ENCODE measurements at places on chromosomes 7 and 10. TPM values are rescaled to one million over a fixed set of nuclear protein-coding genes. Genes with fewer than 3 reads are reported as not detected.

GRCh38 chr10:6044060-6044459, 18.1 kb downstream of the IL2RA start:
- DNase-seq: peak; percentile 4

DNA sequence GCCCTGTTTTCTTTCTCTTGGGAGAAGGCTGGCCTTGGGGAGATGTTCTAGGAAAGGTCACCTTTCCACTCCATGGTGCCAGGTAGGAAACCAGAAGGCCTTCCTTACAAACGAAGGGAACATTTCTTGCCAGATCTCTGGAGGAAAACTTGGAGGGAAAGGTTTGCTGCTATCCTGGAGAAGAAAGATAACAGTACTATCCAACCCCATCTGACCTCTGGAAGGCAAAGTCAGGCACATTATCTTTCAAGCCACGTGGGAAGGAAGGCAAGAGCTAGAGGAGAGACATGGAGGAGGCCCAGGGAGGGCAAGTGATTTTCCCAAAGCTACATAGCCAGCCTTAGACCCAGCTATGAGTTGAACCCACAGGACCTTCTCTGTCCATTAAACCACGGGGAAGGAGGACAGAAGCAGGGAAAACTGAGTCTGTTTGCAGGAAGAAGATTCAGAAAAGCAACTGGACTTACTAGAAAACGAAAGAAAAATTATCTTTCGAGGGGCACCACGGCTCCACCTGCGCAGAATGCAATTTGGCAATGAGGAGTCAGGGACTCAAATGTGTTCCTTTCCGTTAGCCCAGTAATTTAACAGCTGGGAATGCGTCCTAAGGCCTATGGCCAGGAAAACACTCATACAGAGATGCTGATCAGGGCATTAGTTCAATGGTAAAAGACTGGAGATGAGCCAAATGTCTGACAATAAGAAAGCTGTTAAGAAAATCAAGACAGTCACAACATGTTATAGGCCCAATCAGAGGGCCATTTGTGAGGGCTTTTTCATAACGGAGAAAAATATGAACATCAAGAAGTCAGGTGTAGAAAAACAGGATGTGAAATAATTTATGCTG, 32.0 kb upstream of the PSAP start:
- DNase-seq: no peak

DNA sequence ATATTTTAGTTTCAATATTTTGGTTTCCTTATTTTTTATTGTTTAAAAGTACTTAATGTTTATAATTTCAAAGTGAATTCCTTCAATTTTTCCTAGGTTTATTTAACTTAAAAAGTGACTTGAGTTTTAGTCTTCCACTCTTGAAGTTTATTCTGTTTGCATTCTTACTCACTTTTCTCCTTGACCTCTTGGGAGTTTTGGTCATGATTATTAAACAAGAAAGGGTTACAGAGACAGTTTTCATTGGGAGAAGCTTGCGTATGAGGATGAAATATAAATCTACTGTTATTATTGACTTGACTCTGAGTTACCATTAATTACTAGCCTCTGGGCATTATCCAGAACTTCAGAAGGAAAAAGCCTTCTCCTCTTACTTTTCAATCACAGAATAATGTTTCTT, 216.0 kb downstream of the BMPER start:
- DNase-seq: no peak

DNA sequence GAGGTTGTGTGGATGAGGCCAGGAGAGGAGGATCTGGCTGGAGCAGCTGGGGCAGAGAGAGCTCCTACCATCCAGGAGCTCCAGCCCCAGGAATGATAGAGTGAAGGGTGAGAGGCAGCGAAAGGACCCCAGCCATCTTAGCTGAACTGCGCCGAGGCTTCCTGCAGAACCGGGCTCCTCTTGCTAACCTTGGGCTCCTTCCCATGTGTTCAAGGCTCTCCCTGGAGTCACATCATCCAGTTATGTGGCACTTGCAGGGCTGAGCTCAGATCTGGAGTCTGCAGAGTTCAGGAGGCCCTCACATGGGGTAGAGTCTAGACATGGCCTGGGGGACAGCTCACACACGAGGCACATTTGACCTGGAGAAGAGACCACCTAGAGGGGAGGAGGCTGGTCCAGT, 225.0 kb upstream of the ZNF32 start:
- no peak for DNase-seq

- DNase-seq: no peak
These were observed 108.9 kb upstream of the ASAH2 start for GRCh38 chr10:50360077-50360850.

DNA sequence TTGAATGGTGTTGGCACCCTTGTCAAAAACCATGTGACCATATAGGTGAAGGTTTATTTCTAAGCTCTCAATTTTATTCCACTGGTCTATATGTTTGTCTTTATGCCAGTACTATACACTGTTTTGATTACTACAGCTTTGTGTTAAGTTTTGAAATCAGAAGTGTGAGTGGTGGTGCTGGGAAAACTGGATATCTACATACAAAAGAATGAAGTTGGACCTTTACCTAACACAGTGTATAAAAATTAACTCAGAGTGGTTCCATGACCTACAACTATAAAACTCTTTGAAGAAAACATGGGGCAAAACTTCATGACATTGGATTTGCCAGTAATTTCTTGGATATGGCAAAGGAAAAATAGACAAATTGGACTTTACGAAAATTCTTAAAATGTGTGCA, 112.2 kb downstream of the NRF1 start:
- no peak for DNase-seq

DNA sequence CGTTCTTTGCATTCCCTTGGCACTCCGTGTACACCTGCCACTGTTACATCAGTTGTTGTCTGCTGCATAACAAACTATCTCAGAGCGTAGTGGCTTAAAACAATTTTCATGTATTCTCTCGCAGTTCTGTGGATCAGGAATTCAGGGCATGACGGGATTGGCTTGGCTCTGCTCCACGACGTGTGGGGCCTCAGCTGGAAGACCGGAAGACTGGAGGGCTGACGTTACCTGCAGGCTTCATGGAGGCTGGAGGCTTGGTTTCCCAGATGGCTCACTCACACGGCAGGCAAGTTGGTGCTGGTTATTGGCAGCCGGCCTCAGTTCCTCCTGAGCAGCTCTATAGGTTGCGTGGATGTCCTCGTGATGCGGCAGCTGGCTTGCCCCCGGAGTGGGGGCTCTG, 25.5 kb downstream of the NYAP1 start:
- no peak for DNase-seq

GRCh38 chr10:22655312-22655981, 58.9 kb downstream of the PIP4K2A start:
- peak; percentile 69 for DNase-seq

GRCh38 chr10:128694168-128694850, 568.1 kb upstream of the MKI67 start:
- no peak for DNase-seq

DNA sequence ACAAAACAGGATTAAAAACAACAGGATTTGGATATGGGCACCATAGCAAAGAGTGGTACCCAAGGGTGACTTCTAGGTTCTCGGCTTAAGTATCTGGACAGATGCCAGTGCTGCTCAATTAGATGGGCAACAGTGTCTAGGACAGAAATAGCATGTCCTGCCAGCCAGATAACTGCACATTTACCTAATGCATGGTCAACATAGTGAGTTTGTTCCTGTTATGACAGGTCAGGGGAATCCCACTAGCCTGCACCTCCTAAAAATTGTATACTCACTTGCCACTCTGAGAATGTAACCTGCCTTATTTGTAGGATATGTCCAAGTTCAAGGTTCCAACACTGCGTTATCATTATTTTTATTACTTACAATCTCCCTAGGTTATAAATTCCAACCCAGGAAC, 471.7 kb downstream of the GRM8 start:
- no peak for DNase-seq

- peak; percentile 64 for DNase-seq
These were observed 70.5 kb downstream of the ADCYAP1R1 start for GRCh38 chr7:31122649-31123058.

DNA sequence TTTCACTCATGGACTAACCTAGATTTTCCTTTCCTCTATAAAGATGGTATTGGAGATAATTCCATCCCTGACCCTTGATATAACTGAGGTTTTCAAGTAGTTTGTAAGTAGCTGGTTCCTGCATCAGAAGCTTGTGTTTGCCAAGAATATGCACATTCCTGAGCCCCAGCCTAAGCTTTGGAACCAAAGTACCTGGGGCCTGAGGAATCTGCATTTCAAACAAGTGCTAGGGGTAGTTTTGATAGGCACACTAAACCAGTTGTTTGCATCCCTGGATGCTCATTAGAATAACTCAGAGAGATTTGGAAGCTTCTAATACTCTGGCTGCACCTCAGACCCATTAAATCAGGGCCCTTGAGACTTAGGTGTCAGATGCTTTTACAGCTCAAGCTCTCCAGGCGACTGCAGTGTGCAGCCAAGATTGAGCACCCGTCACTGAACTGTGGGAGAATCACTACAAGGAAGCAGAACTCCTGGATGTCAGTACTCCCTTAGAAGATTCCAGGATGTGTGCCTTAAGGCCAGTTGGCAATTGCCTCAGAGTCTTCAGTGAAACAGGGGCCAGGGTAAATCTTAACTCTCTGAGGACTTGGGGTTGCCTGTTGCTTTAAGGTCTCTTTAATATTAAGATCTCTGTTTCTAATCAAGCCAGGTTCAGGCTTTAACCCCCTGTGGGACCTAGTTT, 565.0 kb downstream of the REEP3 start:
- DNase-seq: no peak

DNA sequence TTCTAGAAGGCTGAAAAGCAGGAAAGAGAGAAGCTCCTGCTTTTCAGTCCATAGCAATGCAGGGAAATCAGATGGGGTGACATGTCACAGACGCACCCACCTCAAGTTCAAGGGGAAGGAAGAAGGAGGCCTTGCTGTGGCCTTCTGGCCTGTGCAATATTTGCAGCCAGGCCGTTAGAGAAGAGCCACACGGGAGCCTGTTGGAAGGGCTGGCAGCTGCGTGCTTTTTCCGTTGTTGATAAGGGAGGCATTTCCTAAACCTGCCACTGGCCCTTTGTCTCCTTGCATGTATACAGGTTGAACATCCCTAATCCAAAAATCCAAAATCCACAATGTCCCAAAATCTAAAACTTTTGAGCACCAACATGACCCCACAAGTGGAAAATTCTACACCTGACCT, 492.5 kb upstream of the ZMIZ1 start:
- DNase-seq: no peak

GRCh38 chr7:35508623-35509400, 186.1 kb downstream of the HERPUD2 start:
- DNase-seq: no peak

- no peak for DNase-seq
These were observed 7.7 kb downstream of the PON2 start for GRCh38 chr7:95427166-95427565.

DNA sequence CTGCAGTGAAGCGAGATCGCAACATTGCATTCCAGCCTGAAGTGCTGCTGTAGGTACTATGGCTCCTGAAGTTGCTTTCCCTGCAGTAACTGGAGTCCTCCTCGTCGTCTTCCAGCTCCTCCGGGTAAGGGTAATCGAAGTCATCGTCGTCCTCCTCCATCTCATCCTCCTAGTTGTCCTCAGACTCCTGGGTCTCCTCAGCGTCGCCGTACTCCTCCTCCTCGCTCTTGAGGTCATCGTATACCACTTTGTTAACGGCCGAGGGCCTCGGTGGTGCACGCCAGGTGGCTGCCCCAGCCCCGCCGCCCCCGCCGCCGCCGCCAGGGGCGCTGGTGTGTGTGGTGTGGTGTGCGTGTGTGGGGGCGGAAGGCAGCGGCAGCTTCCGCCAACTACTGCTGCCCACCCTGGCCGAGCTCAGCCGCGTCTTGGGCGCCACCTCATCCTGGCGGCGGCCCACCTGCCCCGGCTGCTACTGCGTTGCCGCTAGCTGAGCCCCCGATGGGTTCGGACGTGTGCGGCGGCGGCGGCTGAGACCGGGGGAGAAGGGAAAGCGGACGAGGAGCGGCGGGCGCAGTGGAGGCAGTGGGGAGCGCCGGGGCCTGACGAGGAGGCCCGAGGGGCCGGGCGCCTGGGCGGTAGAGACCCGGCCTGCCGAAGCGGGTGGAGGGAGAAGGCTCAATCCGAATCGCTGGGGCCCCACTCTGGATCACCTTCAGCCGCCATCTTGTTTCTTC, 11.8 kb upstream of the ACBD5 start:
- DNase-seq: peak; percentile 80

DNA sequence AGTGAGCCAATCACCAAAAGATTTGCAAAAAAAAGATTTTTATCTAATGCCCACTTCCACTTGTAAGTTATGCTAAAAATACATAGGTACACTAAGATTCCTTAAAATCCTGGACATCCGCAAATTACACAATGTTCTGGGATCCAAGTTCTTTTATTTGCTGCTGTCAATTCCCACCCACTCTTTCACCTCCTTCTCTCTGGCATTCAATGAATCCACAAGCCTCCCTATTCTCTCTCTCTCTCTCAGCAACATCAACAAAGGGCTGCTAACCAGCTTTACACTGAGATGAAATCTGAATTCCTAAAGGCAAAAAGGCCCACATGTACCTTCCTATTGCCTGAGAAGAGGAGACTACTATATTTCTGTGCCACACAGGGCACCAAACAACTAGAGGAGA, 99.9 kb downstream of the ARMH3 start:
- no peak for DNase-seq

GRCh38 chr7:106071356-106071998, 40.6 kb downstream of the SYPL1 start:
- peak; percentile 78 for DNase-seq

- DNase-seq: no peak
These were observed 71.3 kb downstream of the DENND11 start for GRCh38 chr7:141630621-141631020.

GRCh38 chr7:152893801-152894294, 134.3 kb downstream of the ACTR3B start:
- DNase-seq: no peak

GRCh38 chr10:14665865-14666857, 108.5 kb downstream of the FAM107B start:
- DNase-seq: no peak

GRCh38 chr10:46523962-46524471, 32.4 kb downstream of the GPRIN2 start:
- peak; percentile 3 for DNase-seq

DNA sequence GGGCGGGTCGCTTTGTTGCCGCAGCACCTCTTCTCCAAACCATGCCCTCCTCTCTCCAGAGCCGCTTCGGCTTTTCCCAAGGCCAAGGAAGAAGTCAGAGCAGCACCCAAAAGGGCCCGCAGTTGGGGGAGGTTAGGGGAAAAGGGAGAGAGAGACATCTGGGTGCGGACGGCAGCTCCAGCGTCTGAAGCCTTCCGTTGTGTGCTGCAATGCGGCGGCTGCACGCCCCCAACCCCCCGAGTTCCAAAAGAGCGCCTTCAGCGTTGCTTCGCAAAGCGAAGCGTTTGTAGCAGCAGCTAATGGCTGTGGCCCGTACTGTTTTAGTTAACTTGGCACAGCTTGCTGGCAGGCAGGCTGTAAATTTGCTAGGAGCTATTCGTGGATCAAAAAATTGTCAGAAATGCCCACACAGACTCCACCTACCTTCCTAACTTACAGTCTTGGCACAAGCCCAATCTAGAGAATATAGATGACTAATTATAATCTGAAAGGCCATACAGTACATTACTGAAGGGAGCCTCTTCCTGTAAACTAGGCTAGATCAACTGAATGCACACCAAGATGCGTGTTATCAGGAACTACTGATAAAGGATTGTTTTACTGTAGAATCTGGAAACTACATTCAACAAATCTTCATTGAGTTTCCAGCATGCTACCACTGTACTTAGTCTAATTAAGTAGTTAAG, 1.1 kb upstream of the KBTBD2 start:
- peak; percentile 56 for DNase-seq

CYP3A4 gene
- total RNA-seq: not detected

ACTA2 gene
- total RNA-seq: 3.6 TPM

VIPR2 gene
- 0.83 TPM for total RNA-seq

CDHR3 gene
- total RNA-seq: 0.52 TPM

NEUROD6 gene
- not detected for total RNA-seq
